Activated CD4-positive, alpha-beta T cell treated with anti-CD3 and anti-CD28 coated beads, Interleukin-10, Interleukin-2, amounts not matched to agents 100 ng/mL and 50 ng/mL, durations not matched to agents 16 hours and 8 hours (primary cell): ENCODE measurements at places on chromosomes 3 and 15.
A peak's percentile ranks its signal among the peaks of the same experiment; 100 is the strongest.

GRCh38 chr3:126111566-126112475 is 27.9 kb upstream of the SLC41A3 start:
- DNase-seq = no peak

- DNase-seq = peak; percentile 51
These were observed 160.7 kb downstream of the SQOR start for GRCh38 chr15:45795440-45796069.

- DNase-seq = no peak
These were observed 60.5 kb downstream of the RAB7A start for GRCh38 chr3:128786434-128787020.

DNA sequence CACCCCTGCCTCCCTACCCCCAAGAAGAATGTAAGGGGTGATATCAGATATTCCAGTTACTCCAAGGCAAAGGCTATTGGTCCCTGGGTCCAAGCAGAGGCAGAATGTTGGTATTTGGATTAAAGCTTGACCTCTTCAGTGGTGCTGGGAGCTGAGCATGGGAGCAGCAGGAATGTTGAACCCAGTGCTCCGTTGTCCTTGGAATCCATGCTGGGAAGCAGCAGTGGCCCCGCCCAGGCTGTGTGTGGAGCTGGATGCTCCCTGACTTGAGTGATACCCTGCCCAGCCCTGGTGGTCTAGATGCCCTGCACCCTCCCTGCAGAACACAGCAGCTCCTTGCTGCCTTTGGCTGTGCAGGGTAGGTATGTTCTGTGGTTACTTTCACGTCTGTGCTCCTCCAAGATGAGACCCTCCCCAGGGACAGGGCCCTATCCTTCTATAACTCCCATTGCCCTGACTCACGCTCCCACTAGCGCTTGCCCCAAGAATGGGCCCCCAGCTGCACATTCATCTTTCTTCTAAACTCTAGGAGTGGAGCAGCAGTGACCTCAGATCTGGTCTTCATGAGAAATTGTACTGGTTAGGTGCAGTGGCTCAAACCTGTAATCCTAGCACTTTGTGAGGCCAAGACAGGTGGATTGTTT is 35.1 kb downstream of the UMPS start:
- DNase-seq = no peak

GRCh38 chr15:89174476-89174875 is 46.9 kb downstream of the RLBP1 start:
- DNase-seq = no peak

DNA sequence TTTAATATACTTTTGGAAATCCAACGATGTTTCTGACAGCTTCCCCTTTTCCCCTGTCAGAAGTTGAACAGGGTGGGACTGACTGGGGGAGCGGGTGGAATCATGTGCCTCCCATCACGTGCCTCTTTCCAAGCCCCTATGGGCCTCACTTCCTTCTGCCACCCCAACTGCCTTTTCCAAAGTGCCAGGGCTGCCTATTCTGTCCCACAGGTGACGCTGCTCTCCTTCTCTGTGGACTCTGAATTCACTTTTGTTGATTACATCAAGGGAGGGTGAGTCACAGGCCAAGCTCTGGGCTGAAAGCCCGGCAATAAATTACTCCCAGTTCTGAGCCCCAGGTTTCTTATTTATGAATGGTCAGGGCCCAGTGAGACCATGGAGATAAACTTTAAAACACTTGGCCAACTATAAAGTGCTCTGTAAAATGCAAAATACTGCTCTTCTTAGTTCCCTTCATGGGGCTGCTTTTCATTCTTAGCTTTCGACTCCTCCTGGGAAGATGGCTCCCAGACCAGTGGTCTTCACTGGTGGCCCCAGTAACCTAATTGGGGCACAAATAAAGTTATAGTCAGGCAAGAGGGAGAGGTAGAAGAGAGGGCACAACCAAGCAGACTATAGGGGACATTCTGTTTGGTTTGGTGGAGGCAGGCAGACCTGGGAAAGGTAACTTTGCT is 12.3 kb downstream of the CPNE9 start:
- DNase-seq = peak; percentile 33

GRCh38 chr3:167887096-167887495 is 151.6 kb downstream of the SERPINI1 start:
- no peak for DNase-seq

DNA sequence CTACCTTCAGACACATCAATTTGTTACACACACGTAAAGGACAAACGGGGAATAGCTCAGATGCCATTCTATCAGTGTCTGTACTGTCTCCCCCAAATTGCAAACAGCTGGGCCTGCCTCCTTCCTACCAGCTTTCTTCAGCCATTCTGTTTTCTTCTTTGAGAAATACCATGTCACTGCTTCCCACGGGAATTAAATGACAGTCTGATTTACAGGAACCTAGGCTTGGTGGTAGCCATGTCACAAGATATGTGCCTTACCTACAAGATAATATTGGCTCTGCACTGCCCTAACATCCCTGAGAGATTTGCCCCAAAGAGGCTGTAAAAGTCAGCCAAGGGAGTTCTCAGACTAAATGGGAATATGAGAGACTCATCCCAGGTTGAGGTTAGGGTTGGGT is 308.3 kb downstream of the LRTM1 start:
- no peak for DNase-seq
